ENCODE measurements at places on chromosomes 3 and 15.

GRCh38 chr3:190701096-190701532 is 161.4 kb downstream of the GMNC start:
- no peak for DNase-seq

- no peak for DNase-seq
Measured at GRCh38 chr3:20375302-20375701, 189.3 kb upstream of the SGO1 start.

- DNase-seq = no peak
Measured at GRCh38 chr15:59590027-59590426, 21.6 kb upstream of the GCNT3 start.

- DNase-seq = no peak
Measured at GRCh38 chr15:77817434-77817833, 184.7 kb upstream of the LINGO1 start.

DNA sequence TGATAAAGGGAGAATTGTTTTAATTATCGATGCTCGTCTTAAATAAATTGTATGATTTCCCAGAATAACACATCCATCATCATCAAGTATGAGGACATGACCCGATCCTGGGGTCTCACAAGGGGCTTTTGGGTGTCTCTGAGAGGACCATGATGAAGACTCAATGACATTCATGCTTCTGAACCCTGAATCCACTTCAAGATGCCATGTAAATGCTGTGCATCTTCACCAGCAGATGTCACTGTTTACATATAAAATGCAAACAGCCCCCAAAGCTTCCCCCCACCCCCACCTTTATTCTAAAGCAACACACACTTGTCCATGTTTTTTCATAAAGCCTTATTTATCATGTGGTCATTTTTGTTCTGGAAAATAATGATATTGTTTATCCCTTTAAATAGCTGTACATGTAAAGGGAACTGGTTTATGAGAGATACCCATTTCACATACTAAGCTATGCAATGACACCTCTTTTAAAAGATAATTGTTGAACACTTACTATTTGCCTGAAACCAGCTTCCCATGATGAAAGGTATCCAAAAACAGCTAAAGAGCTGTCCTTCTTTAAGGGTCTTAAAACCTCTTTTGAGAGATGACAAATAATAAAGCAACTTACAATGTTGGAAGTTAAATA is 69.7 kb upstream of the UBE3A start:
- peak; percentile 13 for DNase-seq

GRCh38 chr3:34198309-34198708 is 399.9 kb downstream of the PDCD6IP start:
- DNase-seq = no peak

GRCh38 chr3:13391308-13391707 is 28.8 kb downstream of the NUP210 start:
- DNase-seq = no peak

- no peak for DNase-seq
Measured at GRCh38 chr3:38577371-38578080, 72.0 kb downstream of the SCN5A start.

DNA sequence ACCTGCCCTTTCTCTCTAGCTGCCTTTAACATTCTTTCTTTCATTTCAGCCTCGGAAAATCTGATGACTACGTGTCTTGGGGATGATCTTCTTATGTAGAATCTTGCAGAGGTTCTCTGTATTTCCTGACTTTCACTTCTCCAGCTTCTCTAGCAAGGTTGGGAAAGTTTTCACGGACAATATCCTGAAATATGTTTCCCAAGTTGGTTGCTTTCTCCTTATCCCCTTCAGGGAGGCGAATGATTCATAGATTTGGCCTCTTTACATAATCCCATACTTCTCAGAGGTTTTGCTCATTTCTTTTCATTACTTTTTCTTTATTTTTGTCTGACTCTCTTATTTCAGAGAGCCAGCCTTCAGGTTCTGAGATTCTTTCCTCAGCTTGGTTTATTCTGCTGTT is 62.1 kb upstream of the CCDC54 start:
- DNase-seq = no peak

DNA sequence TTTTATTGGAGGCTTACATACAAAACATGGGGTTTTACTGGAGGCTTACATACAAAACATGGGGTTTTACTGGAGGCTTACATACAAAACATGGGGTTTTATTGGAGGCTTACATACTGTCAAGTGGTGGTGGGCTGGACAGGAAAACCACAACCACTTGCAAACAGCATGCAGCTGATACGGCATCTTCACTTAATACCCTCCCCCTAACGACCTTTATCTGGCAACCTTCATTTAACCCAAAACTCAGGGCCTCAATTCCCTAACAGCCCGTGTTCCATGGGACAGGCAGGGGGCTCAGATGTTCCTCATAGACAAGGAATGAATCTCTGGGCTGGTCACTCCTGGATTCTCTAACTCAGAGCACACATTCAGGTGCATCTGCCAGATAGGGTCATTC is 137.1 kb downstream of the CD47 start:
- no peak for DNase-seq

DNA sequence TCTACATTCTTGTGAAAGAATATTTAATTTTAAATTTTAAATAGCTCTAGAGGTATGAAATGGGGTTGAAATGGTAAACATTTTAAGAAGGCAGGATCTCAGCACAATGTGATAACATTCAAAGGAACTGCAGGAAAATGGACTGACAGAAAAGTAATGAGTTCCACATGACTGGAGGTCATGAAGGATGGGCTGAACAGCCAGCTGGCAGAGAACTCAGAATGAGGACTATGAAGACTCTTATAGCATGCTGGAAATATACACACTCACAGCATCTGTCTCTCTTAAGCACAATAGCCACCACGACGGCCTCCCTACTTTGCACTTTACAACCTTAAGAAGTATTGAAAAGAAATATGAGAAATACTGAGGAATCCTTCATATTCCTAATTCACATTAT is 94.7 kb downstream of the TNIK start:
- DNase-seq = no peak

DNA sequence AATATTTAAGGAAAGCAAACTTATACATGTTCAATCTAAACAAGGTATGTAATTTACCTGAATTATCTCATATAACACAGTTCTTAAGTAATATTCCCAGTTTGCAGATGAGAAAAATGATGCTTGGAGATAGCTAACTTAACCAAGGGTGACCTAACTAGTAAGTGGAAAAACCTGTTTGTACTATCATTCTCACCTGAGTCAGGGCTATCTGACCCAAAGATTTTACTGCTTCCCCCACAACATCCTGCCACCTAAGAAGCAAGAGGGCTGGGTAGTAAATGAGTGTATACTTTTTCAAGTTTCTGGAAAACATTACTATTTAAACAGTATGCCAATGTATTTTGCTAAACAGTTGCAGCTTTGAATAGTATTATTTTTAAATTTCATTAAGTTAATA is 10.6 kb downstream of the TP63 start:
- no peak for DNase-seq

GRCh38 chr3:99418709-99419108 is 219.7 kb upstream of the COL8A1 start:
- DNase-seq = no peak

DNA sequence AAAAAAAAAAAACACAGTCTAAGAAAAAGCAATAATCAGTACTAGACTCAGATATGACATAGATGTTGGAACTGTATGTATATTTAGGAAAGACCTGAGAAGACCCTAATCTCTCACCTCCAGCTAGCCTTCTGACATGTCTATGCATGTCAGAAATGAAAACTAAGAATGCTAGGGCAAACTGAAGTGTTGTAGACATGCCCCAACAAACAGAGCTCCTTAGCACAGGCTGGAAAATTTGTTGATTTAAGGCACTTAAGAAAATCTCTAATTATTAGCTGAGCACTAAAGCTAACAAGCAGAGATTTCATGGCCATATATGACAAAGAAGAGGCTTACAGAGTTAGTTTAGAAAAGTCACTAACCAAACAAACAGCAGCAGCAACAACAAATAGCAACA is 45.5 kb upstream of the PRSS50 start:
- DNase-seq = no peak

DNA sequence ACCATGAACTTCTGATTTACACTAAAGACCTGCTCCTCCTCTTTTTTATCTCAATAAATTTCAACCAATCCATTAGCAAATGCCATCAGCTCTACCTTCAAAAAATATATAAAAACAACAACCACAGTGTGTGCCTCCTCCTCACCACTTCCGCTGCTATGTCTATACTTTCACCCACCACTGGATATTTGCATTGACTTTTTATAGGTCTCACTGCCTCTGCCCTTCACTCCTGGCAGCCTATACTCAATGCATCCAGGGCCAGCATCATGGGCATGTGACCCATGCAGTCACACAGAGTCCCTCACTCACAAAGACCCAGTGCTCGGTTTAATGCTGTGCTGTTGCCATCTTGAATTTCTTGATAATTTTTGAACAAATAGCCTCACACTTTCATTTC is 53.5 kb upstream of the CCDC54 start:
- no peak for DNase-seq

DNA sequence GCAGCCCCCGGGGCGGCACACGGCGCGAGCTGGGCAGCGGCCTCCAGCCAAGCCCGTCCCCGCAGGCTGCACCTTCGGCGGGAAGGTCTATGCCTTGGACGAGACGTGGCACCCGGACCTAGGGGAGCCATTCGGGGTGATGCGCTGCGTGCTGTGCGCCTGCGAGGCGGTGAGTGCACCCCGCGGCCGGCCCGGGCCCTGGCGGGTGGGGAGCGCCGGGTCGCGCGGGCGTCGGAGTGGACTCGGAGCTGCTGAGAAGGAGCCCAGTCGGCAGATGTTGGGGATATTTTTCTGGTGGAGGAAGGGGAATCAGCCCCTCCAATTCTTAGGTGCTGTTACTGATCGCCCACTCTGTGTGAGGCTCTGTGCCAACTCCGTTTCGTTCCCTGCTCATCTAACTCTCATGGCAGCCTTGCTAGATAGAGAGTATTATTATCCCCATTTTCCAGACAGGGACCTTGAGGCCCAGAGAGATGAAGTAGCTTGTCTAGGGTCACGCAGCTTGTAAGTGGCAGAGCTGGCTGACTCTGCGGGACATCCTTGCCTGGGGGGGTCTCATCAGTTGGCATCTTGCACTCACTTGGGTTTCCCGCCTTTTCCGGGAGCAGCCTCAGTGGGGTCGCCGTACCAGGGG is 890 bp downstream of the CHRD start:
- DNase-seq = no peak

- no peak for DNase-seq
Measured at GRCh38 chr3:47057212-47057671, 77.8 kb downstream of the NBEAL2 start.

GRCh38 chr3:84836961-84837360 is 121.8 kb upstream of the CADM2 start:
- DNase-seq = peak; percentile 1

- DNase-seq = no peak
Measured at GRCh38 chr3:72295276-72295961, 510.5 kb upstream of the PROK2 start.

DNA sequence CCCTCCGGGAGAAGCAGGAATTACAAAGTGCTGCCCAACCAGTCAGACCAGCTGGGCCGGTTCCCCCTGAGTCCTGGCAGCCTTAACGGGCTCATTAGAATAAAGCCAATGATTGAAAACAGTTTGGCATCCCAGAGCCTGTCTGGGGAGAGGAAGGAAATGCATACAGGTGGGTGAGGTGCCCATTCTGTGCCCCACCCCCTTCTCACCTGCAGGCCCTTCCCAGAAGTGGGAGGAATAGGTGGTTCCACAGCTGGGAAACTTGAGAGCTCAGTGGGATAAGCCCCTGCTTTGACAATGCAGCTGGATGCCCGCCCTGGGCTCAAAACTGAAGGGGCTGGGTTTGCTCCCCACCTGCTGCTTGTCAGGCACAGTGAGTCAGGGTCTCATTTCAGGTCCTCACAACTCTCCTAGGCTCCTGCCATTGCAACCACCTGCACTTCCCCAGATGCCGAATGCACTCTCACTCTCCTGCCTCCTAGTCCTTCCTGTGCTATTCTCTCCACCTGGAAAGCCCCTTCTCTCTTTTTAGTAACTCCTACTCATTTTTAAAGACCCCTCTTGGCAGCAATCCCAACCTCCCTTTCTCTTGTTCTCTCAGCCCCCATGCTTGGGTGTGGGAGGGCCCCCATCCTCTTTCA is 5.5 kb upstream of the BUB1B start:
- peak; percentile 39 for DNase-seq

GRCh38 chr3:98449606-98450193 is 13.3 kb upstream of the OR5K1 start:
- DNase-seq = no peak

GRCh38 chr15:36877796-36878683 is 222.3 kb downstream of the MEIS2 start:
- no peak for DNase-seq

DNA sequence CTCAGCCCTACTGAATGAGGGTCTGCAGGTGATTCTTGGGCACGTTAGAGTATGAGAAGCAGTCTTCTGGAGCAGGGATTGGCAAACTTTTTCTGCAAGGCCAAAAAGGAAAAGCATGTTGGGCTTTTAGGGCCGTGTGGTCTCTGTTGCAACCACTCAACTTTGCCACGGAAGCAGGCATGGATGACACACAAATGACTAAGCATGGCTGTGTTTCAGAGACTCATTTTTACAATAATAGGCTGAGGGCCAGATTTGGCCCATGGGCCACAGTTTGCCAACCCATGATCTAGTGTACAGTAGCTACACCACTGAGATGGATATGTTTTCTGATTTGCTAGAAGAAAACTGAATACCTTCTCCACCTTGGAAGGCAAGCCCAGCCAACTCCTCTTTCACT is 66.1 kb upstream of the PRICKLE2 start:
- no peak for DNase-seq

DNA sequence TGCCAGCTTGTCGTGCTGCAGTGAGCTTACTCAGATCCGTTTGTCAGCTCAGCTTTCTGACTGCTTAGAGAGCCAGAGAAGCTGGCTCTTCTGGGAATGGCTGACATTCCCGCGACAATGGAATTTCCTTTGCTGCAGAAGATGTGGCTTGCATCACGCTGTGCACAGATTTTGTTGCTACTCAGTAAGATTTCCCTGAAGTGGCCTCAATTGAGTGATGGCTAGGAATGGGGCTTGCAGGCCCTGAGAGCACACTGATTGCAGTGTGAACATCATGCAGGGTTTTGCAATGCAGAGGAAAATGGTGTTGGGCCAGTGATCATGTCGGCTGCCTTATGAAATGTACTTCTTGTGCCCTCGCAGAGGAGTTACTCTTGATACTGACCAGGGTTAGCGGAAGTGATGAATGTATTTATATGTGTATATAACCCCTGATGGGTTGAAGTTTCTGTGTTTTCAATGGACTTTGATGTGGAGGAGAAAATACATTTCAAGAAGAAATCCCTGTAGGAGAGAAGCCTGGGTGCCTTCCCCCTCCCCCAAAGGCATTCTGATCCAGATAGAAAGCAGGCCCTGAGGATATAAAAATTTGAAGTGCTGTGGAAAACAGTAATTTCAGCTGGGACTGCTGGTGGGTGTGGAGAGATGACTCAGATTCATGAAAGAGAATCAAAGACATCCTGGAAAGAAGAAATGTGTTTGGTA is 102.5 kb upstream of the PDZRN3 start:
- DNase-seq = no peak

- no peak for DNase-seq
Measured at GRCh38 chr3:14077310-14077709, 47.4 kb downstream of the CHCHD4 start.

DNA sequence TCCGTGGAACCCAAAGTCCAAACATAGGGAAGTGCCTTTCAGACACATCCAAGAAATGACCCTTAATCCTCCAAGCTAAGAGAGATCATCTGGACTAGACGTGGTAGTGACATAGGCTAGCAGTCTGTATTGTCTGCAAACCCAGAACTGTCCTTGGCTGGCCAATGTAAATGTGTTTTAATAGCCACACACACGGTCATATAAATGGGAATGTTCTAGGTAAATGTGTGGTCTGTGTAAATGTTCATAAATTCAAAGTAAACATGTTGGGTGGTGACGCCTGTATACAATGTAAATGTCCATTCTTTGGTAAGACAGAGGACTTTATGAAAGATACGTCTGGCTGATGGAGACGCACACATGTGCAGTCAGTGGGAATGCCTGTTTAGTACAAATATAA is 16.3 kb upstream of the LINGO1 start:
- DNase-seq = no peak
